ENCODE measurements at places on chromosomes 4 and X.

- DNase-seq: no peak
These were observed 428.9 kb downstream of the EPHA5 start for GRCh38 chr4:65241257-65241997.

DNA sequence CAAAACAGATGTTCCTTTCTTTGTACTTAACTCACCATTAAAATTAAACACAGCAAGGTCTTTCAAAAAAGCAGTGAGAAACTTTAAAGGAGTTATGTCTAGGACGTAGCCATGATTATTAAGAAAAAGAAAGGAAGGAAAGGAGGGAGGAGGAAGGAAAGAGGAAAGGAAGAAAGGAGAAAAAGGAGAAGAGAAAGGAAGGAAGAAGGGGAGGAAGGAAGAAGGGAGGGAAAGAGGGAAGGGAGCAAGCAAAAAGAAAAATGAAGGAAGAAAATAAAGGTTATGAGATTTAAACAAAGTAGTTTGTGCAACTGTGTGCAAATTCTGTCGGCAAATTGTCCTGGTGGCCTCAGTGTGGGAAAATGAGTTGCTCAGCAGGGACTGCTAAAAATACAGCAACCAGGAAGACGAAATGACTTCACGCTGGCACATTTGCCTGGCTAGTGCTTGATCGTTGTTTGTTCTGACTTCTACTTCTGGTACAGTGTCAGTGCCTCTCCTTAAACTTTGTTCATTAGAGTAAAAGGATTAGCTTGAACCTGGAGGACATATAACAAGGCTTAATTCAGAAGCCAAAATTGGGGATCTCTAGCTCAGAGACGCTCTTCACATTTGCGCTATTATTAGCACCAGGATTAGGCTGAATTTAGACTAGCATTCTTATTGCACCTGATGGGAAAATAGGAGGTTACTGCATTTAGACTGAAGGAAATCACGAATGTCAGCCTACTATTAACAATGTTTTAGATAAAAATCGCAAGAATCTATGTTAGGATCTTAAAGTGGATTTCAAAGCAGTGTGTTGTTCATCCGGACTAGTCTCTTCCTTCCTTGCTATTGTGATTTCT lies 81.2 kb downstream of the DCK start:
- no peak for DNase-seq

DNA sequence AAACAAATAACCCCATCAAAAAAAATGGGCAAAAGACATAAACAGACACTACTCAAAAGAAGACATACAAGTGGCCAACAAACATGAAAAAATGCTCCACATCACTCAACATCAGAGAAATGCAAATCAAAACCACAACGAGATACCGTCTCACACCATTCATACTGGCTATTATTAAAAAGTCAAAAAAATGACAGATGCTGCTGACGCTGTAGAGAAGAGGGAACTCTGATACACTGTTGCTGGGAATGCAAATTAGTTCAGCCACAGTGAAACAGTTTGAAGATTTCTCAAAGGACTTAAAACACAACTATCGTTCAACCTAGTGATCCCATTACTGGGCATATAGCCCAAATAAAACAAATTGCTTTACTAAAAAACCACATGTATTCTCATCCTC lies 671.2 kb upstream of the FTHL17 start:
- DNase-seq: no peak

- DNase-seq: no peak
These were observed 325.3 kb upstream of the RASGEF1B start for GRCh38 chr4:81796790-81797528.

- peak; percentile 93 for DNase-seq
These were observed at the start of gene MTM1 for GRCh38 chrX:150568320-150569154. Gene MTM1, plus strand, starts transcription at chrX:150568621. Its CDS starts 23,994 bp downstream, at chrX:150592615.

GRCh38 chrX:40501164-40501855 lies 79.5 kb upstream of the ATP6AP2 start:
- DNase-seq: no peak

DNA sequence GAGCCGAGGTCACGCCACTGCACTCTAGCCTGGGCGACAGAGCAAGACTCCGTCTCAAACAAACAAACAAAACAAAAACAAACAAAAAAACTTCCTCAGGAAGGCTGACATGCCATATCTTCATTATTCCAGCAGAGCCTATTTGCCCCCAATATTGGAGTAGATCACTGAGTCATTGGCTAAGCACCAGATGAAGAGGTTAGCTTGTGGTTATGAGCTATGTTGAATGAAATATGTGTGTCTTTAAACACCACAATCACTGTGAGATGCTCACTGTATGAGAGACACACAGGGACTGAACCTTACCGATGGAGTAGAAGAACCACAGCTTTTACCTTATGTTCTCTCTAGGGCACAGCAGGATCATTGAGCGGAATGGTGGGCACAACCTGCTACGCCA lies 122.1 kb upstream of the EOLA2 start:
- no peak for DNase-seq

GRCh38 chr4:105145903-105146275 lies 787 bp upstream of the TET2 start:
- DNase-seq: peak; percentile 44

- DNase-seq: no peak
These were observed 50.4 kb downstream of the RTL9 start for GRCh38 chrX:110408949-110409588.

GRCh38 chr4:119781044-119781443 lies 152.4 kb upstream of the PDE5A start:
- no peak for DNase-seq

- DNase-seq: no peak
These were observed 111.4 kb upstream of the KLHL13 start for GRCh38 chrX:118228041-118228440.

- DNase-seq: no peak
These were observed 37.2 kb downstream of the GUCY1B1 start for GRCh38 chr4:155795991-155796390.

All from GM20000 (cell line).